Psoas muscle (tissue), 8 donors: ENCODE measurements at places on chromosomes 3 and 15. TPM values are rescaled to one million over a fixed set of nuclear protein-coding genes. Genes with fewer than 3 reads are reported as not detected.

ZDHHC23 gene
- 3.4 TPM for total RNA-seq

GRM7 gene
- not detected for total RNA-seq

SLC51B gene
- total RNA-seq: not detected

GRCh38 chr3:38586546-38587520 is 62.7 kb downstream of the SCN5A start:
- DNase-seq: no peak

- DNase-seq: no peak
Observed at GRCh38 chr3:38018296-38019266, 10.9 kb downstream of the PLCD1 start.
